CD4-positive, alpha-beta T cell treated with Interleukin-4 for 4 hours (primary cell): ENCODE measurements at places on chromosomes 16 and 17.
A peak's percentile ranks its signal among the peaks of the same experiment; 100 is the strongest.

- DNase-seq: no peak
Observed at GRCh38 chr16:50315346-50315997, 49.1 kb downstream of the ADCY7 start.

- DNase-seq: peak; percentile 71
Observed at GRCh38 chr16:69132424-69133252, at the start of the genes CHTF8 and UTP4. Gene CHTF8 (minus strand): TSS chr16:69132588. CDS start chr16:69121458, 11,130 bp downstream. Gene UTP4 (plus strand): TSS chr16:69132649. CDS start chr16:69133460, 811 bp downstream.

DNA sequence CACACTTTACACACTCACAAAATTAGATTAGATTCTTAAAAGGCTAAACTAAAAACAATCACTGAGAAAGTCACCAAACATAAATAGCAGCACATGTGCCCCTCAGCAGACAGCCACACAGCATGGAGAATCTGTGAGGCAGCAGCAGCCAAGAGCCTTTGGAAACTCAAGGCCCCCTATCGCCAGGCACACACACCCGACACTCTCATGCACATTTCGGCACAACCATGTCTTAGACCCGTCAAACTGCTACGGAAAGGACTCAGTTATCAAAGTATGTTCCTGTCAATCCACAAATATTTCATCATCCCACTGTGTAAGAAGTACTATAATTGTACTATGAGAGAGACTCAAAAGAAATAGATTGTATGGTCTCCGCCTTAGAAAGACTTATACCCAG lies 20.9 kb downstream of the UBE2O start:
- DNase-seq: no peak

GRCh38 chr17:39927929-39928857 lies 661 bp downstream of the LRRC3C start:
- DNase-seq: no peak

DNA sequence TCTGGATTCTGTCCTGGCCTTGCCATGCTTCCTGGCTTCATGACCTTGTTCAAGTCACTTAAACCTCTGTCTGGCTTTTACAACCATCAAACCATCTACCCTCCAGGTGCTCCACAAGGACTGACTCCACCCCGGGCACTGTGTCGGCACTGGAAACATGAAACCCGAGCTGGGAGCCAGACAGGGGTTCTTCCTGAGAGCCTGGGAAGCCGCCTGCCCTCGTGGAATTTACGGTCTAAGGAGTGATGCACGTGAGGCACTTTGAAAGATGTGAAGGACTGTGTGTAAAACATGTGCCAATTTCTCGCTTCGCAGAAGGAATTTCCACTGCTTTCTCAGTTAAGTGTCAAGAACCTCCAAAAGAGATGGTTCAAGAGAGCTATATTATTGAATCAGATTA lies 11.6 kb downstream of the CDK5R1 start:
- no peak for DNase-seq

DNA sequence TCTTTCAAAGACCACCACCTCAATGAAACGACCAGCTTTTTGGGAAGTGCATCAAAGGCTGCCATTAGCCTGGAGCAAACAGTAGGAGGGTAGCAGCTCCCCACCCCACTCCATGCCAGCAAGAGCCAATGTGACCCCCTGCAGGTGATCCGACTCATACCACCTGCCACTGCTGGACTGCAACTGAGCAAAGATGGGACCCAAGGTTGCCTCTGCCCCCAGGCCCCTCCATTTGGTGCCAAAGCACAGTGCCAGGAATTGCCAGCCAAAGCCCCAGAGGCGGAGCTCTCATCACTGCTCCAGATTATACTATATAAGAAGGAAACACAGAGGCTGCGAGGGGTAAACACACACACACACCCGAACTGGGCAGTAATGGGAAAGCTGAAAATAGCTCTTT lies 8.3 kb downstream of the PITPNM3 start:
- no peak for DNase-seq

DNA sequence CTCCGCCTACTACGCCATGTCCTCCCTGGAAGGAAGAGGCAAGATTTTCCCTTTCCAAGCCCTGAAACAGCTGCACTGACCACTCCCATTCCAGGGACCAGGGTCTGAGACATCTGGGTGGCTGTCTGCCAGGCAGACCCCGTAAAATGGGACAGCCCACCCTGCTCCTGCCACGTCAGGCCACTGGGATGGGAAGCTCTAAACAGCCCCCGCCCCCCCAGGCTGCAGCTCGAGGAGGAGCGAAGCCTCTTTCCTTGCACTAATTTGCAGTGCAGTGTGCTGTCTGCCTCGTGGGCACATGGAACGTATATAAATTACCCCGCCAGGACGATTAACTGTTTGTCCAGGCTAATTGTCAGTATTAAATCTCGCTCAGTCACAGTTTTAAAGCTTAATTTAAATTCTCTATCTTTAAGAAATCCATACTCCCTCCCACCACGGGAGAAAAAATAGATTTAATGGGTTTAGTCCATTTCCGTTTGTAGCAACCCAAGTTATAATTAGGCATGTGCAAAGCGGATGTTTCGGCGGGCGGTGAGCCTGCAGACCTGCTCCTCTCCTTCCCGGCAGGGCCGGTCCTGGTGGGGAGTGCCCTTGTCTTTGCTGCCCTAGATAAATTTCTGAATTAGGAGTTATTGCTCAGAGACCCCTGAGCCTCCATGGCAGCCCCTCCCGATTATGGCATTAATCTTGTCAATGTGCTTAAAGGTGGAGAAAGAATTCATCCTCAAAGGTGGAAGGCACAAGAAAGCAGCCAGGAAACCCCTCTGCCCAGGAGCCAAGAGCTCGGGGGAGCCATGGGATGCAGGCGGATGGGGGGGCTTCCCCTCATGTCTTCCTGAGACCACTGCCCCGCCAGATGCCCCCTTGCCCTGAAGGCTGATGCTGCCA lies 268.0 kb upstream of the TNRC6C start:
- no peak for DNase-seq
